ENCODE measurements at places on chromosomes 4 and X.

DNA sequence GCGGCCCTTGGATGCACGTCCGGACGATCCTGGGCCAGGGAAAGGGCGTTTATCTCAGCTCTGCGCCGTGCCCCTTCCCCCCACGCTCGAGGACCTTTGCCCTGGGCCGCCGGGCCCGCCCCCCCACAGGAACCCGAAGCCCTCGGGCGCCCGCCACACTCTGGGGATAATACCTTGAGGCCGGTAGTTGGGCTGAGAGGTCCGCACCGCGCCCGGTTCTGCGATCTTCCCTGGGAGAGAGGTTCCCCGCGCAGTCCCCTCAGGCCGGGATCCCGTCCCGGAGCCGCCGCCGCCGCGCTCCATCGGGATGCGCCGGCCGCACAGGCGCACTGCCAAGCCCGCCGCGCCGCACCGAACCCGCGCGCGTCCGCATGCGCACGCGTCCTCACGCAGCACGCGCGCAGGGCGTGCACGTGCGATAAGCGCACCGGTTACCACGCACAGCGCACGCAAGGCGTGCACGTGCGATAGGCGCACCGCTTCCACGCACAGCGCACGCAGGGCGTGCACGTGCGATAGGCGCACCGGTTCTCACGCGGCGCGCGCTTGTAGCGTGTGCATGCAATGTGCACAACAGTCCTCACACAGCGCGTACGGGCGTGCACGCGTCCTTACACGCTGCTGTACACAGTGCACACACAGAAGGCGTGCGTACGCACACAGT is at the start of gene MAP7D2:
TSS of gene MAP7D2 (minus strand) at position 331 of the 664 bp plus-strand sequence. CDS start at position 303, 28 bp downstream.
- DNase-seq = no peak

DNA sequence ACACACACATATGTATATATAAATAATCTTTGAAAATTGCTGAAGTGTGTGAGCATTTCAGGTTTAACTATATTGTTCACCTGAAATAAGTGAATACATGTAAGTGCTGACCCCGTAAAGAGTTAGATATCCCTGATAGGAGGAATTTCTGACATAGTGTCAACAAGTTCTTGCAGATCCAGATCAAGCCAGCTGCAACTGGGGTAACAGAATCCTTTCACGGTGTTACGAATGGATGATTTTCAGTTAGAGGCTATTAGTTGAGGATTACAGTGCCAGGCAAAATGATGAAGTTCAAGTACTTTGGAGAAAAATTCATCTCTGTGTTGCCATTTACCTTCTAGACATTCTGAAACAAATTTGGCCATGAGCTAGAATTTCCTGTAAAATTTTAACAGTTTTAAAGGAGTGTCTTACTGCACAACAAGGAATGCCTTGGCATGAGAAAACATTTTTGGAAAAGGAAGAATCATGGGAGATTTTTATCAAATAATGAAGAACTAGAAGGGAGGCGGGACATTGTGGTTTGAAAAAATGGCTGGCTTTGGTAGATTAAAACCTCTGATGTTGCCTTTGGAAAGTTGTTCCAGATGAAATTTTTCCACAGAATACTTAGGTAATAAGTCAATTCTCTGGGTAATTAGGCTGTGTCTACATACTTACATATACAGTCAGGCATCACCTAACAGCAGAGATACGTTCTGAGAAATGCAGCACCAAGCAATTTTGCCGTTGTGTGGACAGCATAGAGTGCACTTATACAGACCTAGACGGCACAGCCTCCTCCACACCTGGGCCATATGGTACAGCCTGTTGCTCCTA is 84.4 kb upstream of the FAT1 start:
- DNase-seq = no peak

- DNase-seq = no peak
These were observed at the start of gene MAGEE2 for GRCh38 chrX:75784680-75785491. Gene MAGEE2, minus strand, starts transcription at chrX:75785254. Its CDS starts 203 bp downstream, at chrX:75785051.

DNA sequence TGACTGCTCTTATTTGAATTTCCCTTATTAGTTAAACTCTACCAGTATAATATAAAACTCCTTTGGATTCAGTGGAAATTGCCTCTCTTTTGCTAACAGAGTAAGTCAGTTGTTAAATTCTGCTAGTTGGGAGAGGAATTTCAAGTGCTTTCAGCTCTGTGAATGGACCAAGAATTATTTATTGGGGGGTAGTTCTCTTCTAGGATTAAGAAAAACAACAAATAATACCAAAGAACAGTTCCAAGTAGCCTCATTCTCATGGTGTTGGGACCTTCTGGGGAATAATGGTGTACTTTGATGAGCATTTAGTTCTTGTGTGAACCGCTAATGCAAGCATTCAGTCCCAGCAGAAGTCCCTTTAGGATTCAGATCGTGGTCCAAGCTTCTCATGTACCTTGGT is 11.6 kb downstream of the SPARCL1 start:
- no peak for DNase-seq

DNA sequence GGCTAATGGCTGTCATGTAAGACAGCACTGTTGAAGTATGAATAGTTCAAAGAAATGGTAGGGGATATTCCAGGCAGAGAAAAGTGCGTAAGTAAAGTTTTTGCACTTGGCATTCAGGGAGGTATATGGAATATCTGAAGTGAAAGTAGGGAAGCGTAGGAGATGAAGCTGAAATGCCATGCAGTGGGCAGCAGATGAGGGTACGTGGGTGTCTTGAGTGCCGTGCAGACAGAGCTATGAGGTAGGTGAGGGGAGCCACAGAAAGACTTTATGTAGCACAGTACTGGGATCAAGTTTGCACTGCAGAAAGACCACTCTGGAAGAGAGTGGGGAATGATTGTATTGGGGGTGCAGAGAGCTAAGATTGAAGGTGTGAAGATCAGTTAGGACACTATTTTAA is 5.2 kb upstream of the SCD5 start:
- DNase-seq = no peak

GRCh38 chrX:77768787-77769186 is 17.2 kb downstream of the ATRX start:
- DNase-seq = no peak

Measured in stimulated activated CD8-positive, alpha-beta memory T cell treated with anti-CD3 and anti-CD28 coated beads, Interleukin-15, amount 100 ng/mL, for 1 hour (primary cell).